ENCODE measurements at places on chromosomes 5 and 9.

DNA sequence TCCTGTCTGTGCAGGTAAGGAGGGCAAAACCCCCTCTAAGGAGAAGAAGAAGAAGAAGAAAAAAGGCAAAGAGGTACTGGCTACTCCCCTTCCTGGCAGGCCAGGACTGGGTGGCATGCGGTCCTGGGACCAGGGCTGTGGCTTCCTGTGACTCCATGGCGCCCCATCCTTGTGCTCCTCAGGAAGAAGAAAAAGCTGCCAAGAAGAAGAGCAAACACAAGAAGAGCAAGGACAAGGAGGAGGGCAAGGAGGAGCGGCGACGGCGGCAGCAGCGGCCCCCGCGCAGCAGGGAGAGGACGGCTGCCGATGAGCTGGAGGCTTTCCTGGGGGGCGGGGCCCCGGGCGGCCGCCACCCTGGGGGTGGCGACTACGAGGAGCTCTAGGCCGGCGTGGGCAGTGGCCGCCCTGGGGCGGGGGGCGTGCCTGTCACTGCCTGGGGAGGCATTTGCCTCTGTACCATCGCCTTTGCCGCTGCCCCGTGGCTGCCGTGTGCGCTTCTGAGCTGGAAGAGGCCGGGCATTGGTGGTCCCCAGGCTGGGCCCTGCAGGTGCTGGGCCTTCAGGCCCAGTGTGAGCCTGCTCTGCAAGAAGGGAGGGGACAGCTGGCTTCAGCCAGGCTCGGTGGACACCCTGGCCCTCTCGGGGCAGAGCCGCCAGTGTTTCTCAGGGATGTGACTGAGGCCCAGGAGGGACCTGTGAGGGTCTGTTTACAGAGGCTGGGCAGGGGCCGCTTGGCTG lies 2.0 kb upstream of the AJM1 start:
- no peak for DNase-seq

DNA sequence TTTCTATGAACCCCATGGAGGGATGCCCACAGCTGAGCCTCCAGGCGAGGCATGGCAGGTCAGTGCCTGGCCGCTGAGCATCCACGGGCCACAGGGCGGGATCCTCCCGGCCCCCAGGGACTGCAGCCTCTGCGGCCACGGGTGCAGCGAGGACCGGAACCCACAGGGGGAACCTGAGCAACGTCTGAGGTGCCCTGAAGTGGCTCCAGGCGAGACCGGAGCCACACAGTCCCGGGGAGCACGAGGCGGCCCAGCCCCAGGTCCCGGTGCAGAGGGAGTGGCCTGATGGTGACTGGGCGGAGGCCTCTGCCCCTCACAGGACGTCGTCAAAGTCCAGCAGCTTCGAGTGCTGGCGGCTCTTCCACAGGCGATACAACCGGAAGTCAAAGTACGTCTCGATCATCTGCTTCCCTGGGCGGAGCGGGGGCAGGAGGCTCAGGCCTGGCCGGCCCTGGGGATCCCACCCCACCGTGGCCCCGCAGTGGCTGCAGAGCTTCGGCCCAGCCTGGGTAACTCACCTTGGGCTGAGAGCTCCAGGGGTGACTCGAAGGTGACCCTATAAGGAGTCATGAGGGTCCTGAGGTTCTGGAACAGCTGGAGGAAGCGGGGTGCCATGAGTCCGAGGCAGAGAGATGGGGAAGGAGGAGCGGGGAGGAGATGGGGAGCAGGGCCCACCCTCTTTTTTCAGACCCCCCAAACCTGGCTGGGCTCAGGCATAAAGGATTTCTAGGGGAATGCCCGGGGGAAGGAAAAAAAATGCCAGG lies 8.1 kb upstream of the ENTPD8 start:
- no peak for DNase-seq

GRCh38 chr5:103275851-103276250 lies 17.3 kb downstream of the MACIR start:
- no peak for DNase-seq

GRCh38 chr9:133201424-133202144 lies 7.5 kb downstream of the OBP2B start:
- DNase-seq: no peak

- no peak for DNase-seq
These were observed 110.9 kb upstream of the LPAR1 start for GRCh38 chr9:111149018-111149759.

- peak; percentile 51 for DNase-seq
These were observed 278.1 kb downstream of the AOPEP start for GRCh38 chr9:95004411-95005277.

DNA sequence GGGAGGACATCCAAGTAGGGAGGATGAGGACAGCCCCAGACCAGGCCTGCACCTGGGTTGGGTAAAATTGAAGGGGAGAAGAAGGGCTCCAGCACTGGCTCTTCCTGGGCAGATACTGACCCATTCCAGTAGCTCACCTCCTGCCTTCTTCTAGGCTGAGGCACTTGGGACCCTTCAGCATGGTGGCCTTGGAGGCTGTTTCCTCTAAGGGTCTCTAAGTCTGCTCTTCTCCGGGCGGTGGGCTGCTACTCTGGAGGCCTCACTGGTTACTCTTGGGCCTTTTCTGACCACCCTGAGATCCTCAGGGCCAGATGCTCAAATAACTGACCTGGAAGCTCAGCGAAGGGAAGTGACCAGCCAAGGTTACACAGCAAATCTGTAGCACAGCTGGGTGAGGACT lies 2.8 kb upstream of the TIFAB start:
- no peak for DNase-seq

- peak; percentile 35 for DNase-seq
These were observed 21.6 kb downstream of the MRPL22 start for GRCh38 chr5:154962494-154962893.

DNA sequence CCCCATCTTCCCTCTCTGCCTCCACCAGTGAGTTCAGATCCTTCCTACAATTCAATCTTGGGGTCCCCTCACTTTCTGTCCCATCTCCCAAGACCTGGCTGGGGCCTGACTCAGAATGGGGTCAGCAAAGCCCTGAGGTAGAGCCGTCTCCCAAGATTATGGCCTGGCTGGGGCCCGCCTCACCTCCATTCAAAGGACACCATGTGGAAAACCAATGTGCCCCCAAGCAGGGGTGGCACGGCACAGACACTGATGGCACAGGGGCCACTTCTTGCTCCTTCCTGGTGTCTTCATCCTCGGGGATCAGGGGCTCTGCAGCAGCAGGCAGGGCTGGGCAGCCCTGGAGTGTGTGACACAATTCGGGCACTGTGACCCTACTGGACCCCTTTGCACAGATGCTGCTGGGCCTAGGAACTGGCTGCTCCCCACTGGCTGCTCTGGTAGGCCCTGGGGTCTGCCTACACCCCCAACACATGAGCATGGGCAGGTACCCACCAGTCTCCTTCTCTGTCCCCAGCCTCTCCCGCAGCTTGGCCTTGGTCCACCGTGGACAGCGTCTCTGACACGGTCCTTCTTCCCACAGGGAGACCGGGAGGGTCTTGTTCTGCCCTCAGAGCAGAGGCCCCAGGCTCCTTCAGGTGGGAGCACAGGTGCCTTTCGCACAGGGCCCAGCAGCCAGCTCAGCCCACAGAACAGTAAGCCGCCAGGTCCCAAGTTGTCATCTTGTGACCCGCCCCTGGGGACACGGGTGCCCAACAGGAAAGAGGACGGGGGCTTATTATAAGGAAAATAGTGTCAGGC lies 89.5 kb downstream of the ADAMTS2 start:
- DNase-seq: no peak

DNA sequence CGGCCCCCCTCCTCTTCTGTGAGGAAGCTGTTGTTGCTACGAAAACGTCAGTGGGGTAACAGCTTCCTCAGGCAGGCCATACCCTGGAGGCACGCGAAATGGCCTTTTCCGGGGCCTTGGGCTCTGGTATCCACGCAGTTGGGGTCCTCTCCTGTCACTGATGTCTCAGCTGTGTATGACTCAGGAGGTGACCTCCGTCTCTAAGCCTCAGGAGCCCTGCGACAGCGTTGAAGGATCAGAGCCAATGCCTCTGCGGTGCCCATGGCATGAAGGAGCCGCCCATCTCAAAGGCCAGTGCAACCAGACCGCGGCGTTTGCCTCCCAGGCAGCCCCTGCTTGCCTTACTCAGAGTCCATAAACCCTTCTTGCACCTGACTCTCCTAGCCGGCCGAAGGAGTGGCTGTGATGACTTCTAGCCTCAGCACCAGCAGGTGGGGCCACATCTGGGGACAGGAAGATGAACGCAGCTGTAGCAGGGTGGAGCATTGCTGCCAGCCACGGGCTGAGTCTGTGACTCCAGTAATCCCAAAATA lies 1.0 kb upstream of the MXD3 start:
- DNase-seq: peak; percentile 22

DNA sequence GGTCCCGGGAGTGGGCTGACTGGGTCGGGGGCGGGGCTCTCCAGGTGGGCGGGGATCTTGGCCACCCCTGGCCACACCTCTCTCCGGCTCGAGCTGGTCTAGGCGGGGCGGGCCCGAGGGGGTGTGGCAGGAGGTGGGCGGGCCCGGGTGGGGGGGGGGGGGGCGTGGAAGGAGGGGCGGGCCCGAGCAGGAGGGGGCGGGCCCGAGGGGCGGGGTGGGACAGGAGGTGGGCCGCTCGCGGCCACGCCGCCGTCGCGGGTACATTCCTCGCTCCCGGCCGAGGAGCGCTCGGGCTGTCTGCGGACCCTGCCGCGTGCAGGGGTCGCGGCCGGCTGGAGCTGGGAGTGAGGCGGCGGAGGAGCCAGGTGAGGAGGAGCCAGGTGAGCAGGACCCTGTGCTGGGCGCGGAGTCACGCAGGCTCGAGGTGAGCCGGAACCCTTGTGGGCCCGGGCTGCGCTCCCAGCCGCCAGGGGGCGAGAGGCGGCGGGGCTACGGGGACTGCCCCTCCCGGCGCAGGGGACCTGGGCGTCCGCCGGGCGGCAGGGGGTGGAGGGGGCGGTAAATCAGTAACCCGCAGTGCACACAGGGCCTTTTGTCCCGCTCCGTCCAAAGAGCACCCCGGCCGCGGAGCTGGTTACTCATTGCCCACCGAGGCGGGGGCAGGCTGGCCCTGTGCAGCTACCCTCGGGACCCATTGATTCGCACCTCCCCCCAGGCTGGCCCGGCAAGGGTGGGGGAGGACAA lies at the start of gene FGFR4:
Gene FGFR4, plus strand, starts transcription at position 262 of the 744 bp plus-strand sequence. CDS start 2,688 bp downstream, outside the sequence.
- DNase-seq: peak; percentile 70

DNA sequence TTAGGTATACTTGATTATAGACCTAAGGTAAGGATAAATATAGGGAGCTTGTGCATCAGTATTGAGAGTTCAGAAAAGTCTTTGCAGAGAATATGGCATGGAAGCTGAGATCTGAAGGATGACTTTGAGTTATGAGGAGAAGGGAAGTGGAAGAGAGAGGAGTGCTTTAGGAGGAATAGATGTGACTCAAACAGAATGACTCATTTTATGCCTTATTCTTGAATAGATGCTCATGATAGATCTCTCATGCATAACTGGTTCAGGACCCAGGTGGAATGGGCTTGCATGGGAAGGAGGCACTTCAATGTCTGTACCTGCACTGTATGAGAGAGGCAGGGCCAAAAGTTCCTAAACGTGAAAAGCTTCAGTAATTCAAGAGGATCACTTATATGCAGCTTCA lies 103.3 kb downstream of the CWC27 start:
- DNase-seq: peak; percentile 15

GRCh38 chr9:115010874-115011273 lies 80.5 kb upstream of the TNFSF8 start:
- DNase-seq: no peak
